ENCODE measurements at places on chromosomes 6 and 20. TPM values are rescaled to one million over a fixed set of nuclear protein-coding genes. Genes with fewer than 3 reads are reported as not detected.

Gene IL17F
- not detected for total RNA-seq

Gene OR12D3
- not detected for total RNA-seq

Gene MYB
- total RNA-seq: not detected

Gene C6orf15
- 1.4 TPM for total RNA-seq

Gene VWA7
- 8.5 TPM for total RNA-seq

Gene DEF6
- 0.99 TPM for total RNA-seq

Gene FITM2
- 4.5 TPM for total RNA-seq

Gene LRRC73
- 0.35 TPM for total RNA-seq

Gene PTCRA
- not detected for total RNA-seq

Gene SH3BGRL2
- total RNA-seq: 10.7 TPM

Gene PI16
- total RNA-seq: not detected

Gene SMPDL3A
- 9.6 TPM for total RNA-seq

Gene PPP1R18
- total RNA-seq: 27.5 TPM

Gene RAB32
- 277 TPM for total RNA-seq

Gene GSTA3
- not detected for total RNA-seq

Gene FAM209B
- not detected for total RNA-seq

Gene DOP1A
- 53.0 TPM for total RNA-seq

Gene HTR1B
- 0.17 TPM for total RNA-seq

Gene SLC22A16
- not detected for total RNA-seq

Gene MYBL2
- 14.2 TPM for total RNA-seq

Gene CTAGE9
- total RNA-seq: not detected

Gene CENPB
- total RNA-seq: 80.4 TPM

Gene DDX39B
- total RNA-seq: 234 TPM

Gene CGA
- not detected for total RNA-seq

Gene SDC4
- 534 TPM for total RNA-seq

Gene CDSN
- under 0.01 TPM for total RNA-seq

Gene POU3F2
- total RNA-seq: not detected

Gene MYL9
- total RNA-seq: 3.5 TPM

Gene CCN2
- total RNA-seq: 166 TPM

Gene BTNL2
- not detected for total RNA-seq

Gene DDX27
- total RNA-seq: 61.1 TPM

Gene FARS2
- 27.9 TPM for total RNA-seq

Gene DOK5
- under 0.01 TPM for total RNA-seq

Gene DCDC2
- total RNA-seq: 494 TPM

Gene EYA4
- 0.17 TPM for total RNA-seq

Gene SNAI1
- 2.7 TPM for total RNA-seq

Gene CYP39A1
- total RNA-seq: 5.2 TPM

Gene SHLD1
- 1.6 TPM for total RNA-seq

Gene SLC22A23
- total RNA-seq: 0.35 TPM

Gene C6orf141
- 2.4 TPM for total RNA-seq

Gene KCNQ5
- 0.35 TPM for total RNA-seq

Gene ANGPT4
- total RNA-seq: not detected

Gene HLA-G
- total RNA-seq: 1.7 TPM

Gene AVP
- not detected for total RNA-seq

Gene APOM
- 0.80 TPM for total RNA-seq
